Daoy (cell line): ENCODE measurements at places on chromosomes 6 and 20. TPM values are rescaled to one million over a fixed set of nuclear protein-coding genes. Genes with fewer than 3 reads are reported as not detected.

PRR18 gene
- total RNA-seq: 3.2 TPM in 1 of 2 replicates, not detected in the other

- DNase-seq: no peak
Measured at GRCh38 chr6:156654919-156655918, 122.0 kb upstream of the ARID1B start.

DNA sequence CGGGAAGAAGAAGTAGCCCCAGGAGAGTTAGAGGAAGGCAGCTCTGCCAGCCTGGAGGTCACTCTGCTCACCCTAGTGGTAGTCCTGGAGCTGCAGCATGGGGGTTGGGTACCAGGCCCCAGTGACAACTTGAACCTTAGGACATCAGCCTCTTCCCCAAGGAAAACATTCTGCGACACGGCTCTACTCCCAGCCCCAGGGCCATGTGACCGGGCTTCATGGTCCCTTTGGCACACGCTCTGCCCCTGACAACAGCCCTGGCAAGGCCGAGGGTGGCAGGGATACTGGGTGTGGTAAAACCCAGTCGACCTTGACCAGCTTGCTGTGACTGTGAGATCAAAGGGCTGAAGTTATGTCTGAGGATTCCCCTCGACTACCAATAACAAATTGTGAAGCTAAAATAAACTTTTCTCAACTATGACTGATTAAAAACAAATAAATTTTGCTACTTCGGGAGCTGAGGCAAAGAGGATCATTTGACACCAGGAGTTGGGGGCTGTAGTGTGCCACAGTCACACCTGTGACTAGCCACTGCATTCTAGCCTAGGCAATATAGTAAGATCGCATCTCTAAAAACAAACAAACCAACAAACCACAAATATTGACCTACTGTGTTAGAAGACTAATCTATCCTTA is 24.4 kb upstream of the ARID1B start:
- DNase-seq: no peak

TGM3 gene
- 0.06 TPM in 1 of 2 replicates, not detected in the other for total RNA-seq

DNA sequence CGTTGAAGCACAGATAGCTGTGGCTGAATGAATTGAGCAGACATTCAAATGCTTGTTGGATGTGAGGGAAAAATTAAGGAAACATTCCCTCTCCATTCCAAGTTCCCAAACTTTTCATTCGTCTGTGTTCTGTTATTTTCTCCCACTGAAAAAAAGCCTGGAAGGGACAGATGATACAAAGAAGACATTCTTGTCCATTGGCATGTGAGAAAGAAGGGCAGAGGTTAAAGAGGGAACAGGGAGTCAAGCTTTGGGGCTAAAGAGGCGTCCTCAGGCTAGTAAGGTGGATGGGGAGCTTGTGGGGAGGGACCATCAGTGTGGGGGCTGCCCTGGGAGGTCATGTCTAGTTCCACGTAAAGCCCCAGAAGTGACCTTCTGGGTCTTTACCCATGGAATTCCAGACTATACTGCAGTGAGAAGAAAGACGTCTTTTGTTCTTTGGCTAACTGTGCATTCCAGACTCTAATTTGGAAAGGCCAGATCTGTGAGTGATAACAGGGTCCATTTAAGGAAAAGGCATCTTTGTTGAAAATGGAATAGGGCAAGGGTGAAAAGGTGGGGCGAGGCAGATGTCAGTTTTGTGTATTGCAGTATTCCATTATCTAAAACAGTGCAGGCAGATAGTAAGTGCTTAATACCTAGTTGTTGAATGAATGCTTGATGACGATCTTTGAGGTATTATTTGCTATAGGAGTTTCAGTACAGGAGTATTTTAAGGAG is 117.5 kb downstream of the SOX4 start:
- DNase-seq: no peak

DNA sequence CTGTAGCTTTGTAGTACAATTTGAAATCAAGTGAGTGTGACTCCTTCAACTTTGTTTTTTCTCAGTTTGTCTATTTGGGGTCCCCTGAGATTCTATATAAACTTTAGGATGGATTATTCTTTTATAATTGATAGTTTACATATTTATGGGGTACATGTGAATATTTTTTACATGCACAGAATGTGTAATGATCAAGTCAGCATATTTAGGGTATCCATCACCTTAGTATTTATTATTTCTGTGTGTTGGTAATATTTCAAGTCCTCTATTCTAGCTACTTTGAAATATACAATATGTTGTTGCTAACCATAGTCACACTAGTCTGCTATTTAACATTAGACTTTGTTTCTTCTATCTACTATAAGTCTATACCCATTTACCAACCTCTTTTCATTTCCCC is 50.3 kb downstream of the PLCG1 start:
- no peak for DNase-seq
